ENCODE measurements at places on chromosomes 4 and X.

DNA sequence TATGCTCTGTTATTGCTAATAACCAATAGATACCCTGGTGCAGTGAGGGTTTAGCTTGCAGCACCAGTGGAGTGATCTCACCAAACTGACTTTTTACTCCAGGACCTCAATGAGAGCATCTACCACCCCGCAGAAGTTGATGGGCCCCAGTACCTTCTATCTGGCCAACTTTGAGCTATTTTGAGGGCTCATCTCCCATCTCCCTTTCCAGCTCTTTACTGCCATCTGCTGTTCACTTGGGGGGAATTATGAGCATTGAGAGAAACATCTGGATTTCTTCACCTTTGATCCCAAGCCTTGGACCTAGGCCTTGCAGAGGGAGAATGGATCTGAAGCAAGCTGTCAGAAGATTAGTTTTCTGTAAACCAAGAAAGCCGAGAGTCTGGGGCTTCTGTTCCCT, 143.6 kb downstream of the TMEM164 start:
- H3K4me1 ChIP-seq: peaks cover 4% of the 10 kb centered on the region
- no peak overlapping the region for H3K4me3 ChIP-seq
- no peaks in the 10 kb centered on the region for H3K27me3 ChIP-seq
- DNase-seq: peak; percentile 8
- H3K36me3 ChIP-seq: peaks cover 18% of the 10 kb centered on the region

DNA sequence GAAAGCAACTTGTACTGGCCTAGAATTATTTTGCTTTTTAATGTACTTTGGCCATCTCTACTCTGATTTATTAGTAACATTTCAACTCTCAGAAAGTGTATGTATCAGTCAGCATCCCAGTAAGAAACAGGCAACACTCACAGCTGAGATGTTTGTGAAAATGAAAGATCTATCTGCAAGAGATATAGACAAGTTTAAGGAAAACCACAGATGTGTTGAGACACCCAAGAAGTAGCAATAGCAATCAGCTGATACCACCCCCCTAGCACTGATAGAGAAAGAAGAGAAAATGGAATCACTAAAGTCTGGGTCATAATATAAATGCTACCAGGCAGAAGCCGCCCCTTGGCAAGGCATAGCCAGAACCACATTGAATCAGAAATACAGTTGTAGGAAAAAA, 372.0 kb downstream of the ARAP2 start:
- no peaks in the 10 kb centered on the region for H3K4me1 ChIP-seq
- DNase-seq: no peak
- no peak overlapping the region for H3K4me3 ChIP-seq
- no peaks in the 10 kb centered on the region for H3K36me3 ChIP-seq
- no peak overlapping the region for H3K27ac ChIP-seq

DNA sequence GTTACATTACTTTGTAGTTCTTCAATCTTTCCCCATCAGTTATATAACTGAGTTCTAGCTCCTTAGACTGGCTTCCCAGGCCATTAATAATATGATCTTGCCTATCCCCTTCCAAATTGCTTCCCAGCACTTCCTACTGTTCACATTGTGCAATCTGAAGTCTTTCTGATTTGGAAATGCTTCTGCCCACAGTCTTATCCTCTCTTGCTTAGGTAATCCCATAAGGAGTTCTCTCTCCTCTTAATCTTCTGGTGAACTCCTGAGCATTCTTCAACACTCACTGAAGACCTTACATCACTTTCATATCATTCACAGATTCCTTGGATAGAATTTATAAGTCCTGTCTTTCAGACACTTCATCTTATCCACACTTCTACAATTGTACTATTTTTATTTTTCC, 132.7 kb upstream of the TTC29 start:
- no peaks in the 10 kb centered on the region for H3K4me1 ChIP-seq
- H3K27ac ChIP-seq: no peak overlapping the region
- no peak overlapping the region for H3K4me3 ChIP-seq
- H3K27me3 ChIP-seq: peaks cover 19% of the 10 kb centered on the region

DNA sequence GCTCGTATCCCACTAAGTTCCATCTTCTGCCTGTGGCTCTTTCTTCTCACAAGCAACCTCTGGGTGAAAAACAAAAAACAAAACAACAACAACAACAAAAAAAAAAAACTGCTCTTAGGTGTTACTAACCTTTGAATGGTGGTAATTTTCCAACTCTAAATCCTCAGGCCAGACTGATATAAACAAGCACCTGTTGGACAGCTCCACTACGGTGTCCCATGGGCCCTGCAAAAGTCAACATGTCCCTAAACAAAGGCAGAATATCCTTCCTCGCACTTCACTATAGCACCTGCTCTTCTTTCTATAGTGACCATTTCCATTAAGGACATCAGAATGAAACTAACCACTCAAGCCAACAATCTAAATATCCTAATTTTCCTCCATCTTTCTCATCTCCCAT, 54.6 kb upstream of the PARM1 start:
- H3K27ac ChIP-seq: no peak overlapping the region
- DNase-seq: no peak
- H3K4me1 ChIP-seq: peaks cover 7% of the 10 kb centered on the region

DNA sequence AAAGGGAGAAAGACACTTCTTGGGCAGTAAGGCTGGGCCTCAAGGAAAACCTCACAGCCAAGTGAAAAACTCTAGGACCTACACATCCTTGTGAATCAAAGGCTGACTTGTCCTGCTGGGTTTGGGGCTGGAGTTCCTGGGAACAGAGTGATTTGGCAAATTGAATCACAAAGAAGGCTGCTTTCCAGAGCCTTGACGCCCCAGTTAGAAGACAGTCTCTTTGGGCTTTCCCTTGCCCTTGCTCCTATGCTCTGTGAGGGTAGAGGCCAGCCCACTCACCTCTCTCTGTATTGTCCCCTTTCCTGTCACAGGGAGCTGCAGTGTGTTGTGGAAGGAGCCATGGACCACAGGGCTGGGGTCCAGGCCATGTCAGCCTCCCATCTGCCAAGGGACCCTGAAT, 9.6 kb downstream of the AMER1 start:
- no peaks in the 10 kb centered on the region for H3K27me3 ChIP-seq
- DNase-seq: no peak
- no peak overlapping the region for H3K4me3 ChIP-seq
- peaks cover 13% of the 10 kb centered on the region for H3K36me3 ChIP-seq
- H3K4me1 ChIP-seq: peaks cover 25% of the 10 kb centered on the region

- H3K36me3 ChIP-seq: no peaks in the 10 kb centered on the region
- no peaks in the 10 kb centered on the region for H3K27me3 ChIP-seq
- DNase-seq: no peak
- no peak overlapping the region for H3K27ac ChIP-seq
- no peaks in the 10 kb centered on the region for H3K4me1 ChIP-seq
Observed at GRCh38 chr4:94849901-94850300, 92.1 kb downstream of the BMPR1B start.

- no peak overlapping the region for H3K4me3 ChIP-seq
- no peaks in the 10 kb centered on the region for H3K36me3 ChIP-seq
- H3K27me3 ChIP-seq: no peaks in the 10 kb centered on the region
- H3K4me1 ChIP-seq: peaks cover 19% of the 10 kb centered on the region
- no peak for DNase-seq
- H3K27ac ChIP-seq: no peak overlapping the region
Observed at GRCh38 chr4:153341575-153342090, 2.9 kb upstream of the MND1 start.

- H3K4me1 ChIP-seq: peaks cover 14% of the 10 kb centered on the region
- H3K4me3 ChIP-seq: peak overlapping the region; percentile 35
- peaks cover 9% of the 10 kb centered on the region for H3K36me3 ChIP-seq
- peak; percentile 35 for DNase-seq
Observed at GRCh38 chrX:3811331-3812311, 98.2 kb upstream of the PRKX start.

GRCh38 chr4:138909587-138909986, 106.0 kb upstream of the NOCT start:
- DNase-seq: no peak
- peaks cover 9% of the 10 kb centered on the region for H3K27me3 ChIP-seq
- no peak overlapping the region for H3K27ac ChIP-seq
- no peak overlapping the region for H3K4me3 ChIP-seq
- H3K4me1 ChIP-seq: no peaks in the 10 kb centered on the region

- no peak for DNase-seq
- peaks cover 33% of the 10 kb centered on the region for H3K27me3 ChIP-seq
- H3K27ac ChIP-seq: no peak overlapping the region
- no peak overlapping the region for H3K4me3 ChIP-seq
- H3K36me3 ChIP-seq: no peaks in the 10 kb centered on the region
Observed at GRCh38 chr4:152998861-152999260, 62.7 kb downstream of the FHDC1 start.

GRCh38 chr4:47013373-47013772, 18.0 kb upstream of the GABRB1 start:
- H3K4me3 ChIP-seq: no peak overlapping the region
- DNase-seq: no peak
- H3K36me3 ChIP-seq: no peaks in the 10 kb centered on the region

DNA sequence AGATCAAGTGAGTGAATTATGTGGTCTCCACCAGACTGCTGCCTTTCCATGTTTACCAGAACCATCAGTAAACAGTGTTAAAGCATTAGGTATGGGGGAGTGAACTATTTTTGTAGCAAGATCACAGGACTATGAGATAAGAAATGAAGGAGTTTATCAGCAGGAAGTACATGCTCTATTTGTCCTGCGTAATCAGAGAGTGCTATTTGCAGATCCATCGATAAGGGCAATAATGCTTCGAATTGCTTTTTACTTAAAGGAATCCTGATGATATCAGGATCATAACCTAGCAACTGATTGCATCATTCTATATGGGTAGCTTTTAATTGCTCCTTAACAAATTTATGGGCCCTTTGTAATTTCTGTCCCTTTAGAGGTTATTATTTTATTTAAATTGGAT, 57.1 kb downstream of the RBM46 start:
- DNase-seq: no peak
- no peak overlapping the region for H3K4me3 ChIP-seq
- H3K27me3 ChIP-seq: no peaks in the 10 kb centered on the region
- no peaks in the 10 kb centered on the region for H3K36me3 ChIP-seq

- H3K4me3 ChIP-seq: no peak overlapping the region
- DNase-seq: no peak
- no peak overlapping the region for H3K27ac ChIP-seq
- no peaks in the 10 kb centered on the region for H3K36me3 ChIP-seq
- no peaks in the 10 kb centered on the region for H3K4me1 ChIP-seq
Observed at GRCh38 chrX:1792636-1793035, 177.8 kb downstream of the ASMT start.

DNA sequence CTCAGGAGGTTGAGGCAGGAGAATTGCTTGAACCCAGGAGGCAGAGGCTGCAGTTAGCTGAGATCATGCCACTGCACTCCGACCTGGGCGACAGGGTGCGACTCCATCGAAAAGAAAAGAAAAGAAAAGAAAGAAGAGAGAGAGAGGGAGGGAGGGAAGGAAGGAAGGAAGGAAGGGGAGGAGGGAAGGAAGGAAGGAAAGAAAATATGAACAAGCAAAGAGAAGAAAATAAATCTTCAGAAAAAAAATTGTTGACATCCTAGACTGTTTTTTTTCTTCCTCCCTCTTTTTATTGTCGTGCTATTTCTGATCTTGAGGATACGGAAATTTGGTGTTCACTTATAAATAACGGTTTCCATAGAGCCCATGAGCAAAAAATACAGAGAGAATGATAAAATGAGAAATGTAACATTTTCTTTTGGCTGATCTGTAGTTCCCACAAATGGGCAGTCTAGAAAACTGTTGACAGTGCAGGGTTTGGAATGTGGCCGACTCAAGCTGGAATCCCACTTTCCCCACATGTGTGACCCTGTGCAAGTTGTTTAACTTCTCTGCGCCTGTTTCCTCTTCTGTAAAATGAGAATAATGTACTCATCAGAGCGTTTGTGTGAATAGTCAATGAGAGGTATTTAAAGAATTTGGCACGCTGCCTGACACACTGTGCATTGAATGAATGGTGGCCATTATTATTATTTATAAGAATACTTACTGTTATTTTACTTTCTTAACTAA, 19.4 kb downstream of the SORBS2 start:
- H3K4me1 ChIP-seq: no peaks in the 10 kb centered on the region
- H3K36me3 ChIP-seq: no peaks in the 10 kb centered on the region
- H3K27ac ChIP-seq: no peak overlapping the region
- no peak overlapping the region for H3K4me3 ChIP-seq
- no peaks in the 10 kb centered on the region for H3K27me3 ChIP-seq

DNA sequence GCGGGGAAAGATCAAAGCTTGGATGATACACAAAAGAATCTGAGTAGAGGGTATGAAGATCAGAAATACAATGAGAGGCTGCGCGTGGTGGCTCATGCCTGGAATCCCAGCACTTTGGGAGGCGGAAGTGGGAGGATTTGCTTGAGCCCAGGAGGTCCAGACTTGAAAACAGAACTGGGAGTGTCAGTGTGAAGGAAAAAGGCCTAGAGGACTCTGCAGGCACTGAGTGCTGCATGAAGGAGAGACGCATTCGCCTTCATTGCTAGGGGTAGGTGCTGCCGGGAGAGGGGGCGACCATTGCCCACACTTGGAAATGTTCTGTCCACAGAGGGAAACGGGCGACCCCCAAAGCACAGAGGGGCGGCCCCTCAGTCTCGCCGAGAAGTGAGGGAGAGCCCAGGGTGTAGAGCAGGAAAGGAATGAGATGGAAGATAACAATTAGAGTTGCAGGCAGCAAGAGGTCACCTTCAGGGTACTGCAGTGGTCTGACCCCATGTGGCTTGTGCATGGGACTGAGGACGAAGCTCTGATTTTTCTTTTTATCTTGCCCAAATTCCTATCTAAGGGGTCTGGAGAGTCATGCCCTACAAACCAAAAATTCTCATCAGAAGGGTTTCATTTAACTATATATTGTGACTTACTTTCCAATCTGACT, 31.8 kb upstream of the ARSD start:
- no peaks in the 10 kb centered on the region for H3K36me3 ChIP-seq
- no peaks in the 10 kb centered on the region for H3K4me1 ChIP-seq
- H3K4me3 ChIP-seq: no peak overlapping the region
- DNase-seq: no peak

GRCh38 chr4:57091657-57092162, 18.5 kb downstream of the IGFBP7 start:
- H3K4me1 ChIP-seq: no peaks in the 10 kb centered on the region
- no peak overlapping the region for H3K4me3 ChIP-seq
- no peak overlapping the region for H3K27ac ChIP-seq
- DNase-seq: no peak
- no peaks in the 10 kb centered on the region for H3K36me3 ChIP-seq

GRCh38 chr4:98542011-98542410, 116.4 kb downstream of the TSPAN5 start:
- H3K4me1 ChIP-seq: peaks cover 5% of the 10 kb centered on the region
- no peaks in the 10 kb centered on the region for H3K36me3 ChIP-seq
- no peak for DNase-seq
- H3K27me3 ChIP-seq: no peaks in the 10 kb centered on the region
- no peak overlapping the region for H3K4me3 ChIP-seq
- H3K27ac ChIP-seq: no peak overlapping the region

DNA sequence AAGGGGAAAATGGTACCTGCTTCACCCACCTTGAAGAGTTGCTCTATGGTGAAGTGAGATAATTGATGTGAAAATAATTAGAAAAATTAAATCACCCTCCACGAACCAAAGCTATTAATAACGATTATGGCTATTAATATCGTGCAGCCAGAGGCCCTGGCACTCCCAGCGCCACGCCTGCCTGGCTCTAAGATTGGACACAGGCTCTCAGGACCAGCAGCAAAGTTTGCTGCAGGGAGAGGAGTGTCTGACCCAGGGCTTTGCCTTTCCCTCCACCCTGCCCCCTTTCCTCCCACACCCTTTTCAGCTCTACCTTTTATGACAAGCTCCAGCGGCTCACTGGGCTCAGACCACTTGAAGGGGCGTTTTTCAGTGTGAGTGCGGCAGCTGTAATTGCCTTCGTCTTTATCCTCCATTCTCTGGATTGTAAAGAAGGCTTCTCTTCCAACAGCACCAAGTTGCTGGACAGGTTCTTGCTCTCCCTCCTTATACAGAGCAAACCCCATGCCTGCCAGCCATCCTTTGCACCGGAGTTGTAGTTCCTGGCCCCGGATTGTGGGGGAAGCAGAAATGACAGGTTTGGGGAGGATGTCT, 11.5 kb downstream of the IGSF1 start:
- H3K27me3 ChIP-seq: peaks cover 10% of the 10 kb centered on the region
- no peak overlapping the region for H3K27ac ChIP-seq
- H3K36me3 ChIP-seq: no peaks in the 10 kb centered on the region
- no peak overlapping the region for H3K4me3 ChIP-seq
- DNase-seq: no peak
- H3K4me1 ChIP-seq: no peaks in the 10 kb centered on the region

Data from stimulated activated naive B cell treated with anti-CD40 and anti-IgM and Interleukin-4, amounts not matched to agents 10 μg/mL and 1 μg/mL and 100 μg/mL, for 72 hours (primary cell).